ENCODE measurements at places on chromosomes 2 and 18.

DNA sequence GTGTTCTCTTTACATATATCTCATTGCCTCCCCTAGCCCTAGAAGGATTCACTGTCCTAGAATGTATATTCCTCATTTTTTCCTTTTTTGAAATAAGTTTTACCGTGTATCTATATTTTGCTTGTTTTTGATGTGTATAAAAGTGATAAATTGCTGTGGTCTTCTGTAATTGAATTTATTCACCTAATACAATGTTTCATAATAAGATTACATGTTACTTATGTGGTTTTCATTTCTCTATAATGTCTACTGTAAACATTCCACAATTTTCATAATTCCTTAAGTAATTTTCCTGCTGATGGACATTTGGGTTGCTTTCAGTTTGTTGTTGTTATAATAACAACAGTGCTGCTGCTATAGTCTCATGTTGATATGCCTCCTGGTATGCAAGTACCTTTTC is 118.2 kb downstream of the PHLPP1 start:
- no peak for DNase-seq

GRCh38 chr2:129175051-129175450 is 804.4 kb upstream of the RAB6C start:
- DNase-seq = no peak

DNA sequence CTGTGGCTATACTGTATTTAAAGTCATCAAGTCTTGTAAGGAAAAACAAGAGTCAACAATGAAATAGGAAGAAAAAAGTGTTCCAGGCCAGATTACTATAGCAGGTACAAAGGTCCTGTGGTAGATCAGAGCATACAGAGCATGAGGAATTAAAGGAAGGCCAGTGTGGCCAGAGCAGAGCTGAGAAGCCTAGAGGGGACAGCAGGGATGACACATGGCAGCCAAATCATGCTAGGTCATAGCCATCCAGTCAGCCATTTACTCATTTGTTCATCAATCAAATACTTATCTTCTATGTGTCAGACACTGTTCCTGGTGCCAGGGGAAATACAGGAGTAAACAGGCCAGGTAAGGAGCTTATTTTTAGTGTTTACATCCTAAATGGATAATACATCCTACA is 24.3 kb downstream of the ADD2 start:
- no peak for DNase-seq

GRCh38 chr2:68877079-68877772 is 6.0 kb upstream of the BMP10 start:
- DNase-seq = no peak

DNA sequence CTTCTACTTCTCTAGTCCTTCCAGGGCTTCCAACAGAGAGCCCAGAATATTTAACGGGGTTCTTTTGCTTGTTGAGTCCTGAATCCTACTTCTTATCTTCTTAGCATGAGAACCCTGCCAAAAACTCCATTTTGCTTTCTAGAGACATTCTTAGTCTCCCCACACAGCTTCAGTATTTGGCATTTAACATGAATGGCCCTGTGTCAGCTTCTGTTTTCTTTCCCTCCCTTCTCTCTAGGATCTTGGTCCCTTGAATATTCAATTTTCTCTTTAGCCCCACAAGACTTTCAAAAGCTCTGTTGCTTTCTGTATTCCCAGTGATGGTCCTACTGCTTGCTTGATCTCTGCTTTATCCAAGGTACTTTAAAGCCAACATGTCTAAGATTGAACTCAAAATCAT is 89.5 kb downstream of the WDR7 start:
- DNase-seq = no peak

GRCh38 chr2:73837847-73838585 is 9.3 kb downstream of the STAMBP start:
- no peak for DNase-seq

GRCh38 chr2:44825702-44826101 is 115.8 kb upstream of the SIX3 start:
- no peak for DNase-seq

DNA sequence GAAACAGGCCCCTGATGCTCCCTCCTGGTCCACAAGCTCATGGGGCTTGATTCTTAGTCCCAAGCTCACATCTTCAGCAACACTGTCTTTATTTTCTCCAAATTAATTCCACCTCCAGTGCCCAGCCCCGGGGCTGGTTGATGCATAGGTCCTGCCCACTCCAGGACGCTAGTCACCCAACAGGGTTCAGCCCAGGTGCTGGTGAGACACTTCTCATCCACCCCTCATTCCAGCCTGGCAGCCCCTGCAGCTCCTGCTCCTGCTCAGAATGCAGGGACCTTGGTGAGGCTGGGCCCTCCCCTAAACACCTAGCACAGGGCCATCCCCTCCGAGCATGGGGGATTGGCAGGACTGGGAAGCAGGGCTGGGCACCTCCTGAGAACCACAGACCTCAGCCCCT is 25.7 kb downstream of the STEAP3 start:
- no peak for DNase-seq

GRCh38 chr2:238271061-238271554 is 17.3 kb downstream of the PER2 start:
- DNase-seq = no peak

GRCh38 chr2:155021618-155022017 is 323.1 kb downstream of the KCNJ3 start:
- DNase-seq = no peak

GRCh38 chr2:86563650-86564061 is 413 bp upstream of the CHMP3 start:
- no peak for DNase-seq

DNA sequence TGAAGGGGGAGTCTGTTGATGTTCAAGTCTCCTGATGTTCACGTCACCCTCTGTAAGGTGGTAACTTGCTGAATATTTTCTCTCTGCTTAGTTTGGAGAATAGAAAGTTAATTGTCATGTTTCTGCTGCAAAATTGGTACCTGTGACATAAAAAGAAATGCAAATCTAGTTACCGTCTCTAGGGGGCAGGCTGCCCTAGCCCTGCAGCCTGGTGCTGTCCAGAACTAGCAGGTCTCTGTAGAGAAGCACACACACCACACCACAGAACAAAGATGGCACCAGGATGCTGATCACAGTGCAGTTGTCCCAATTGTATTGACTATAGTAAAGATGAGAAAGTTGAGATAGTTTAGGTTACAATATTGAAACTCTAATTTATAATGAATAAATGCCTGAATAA is 47.0 kb downstream of the SLC9A4 start:
- no peak for DNase-seq

- DNase-seq = no peak
Measured at GRCh38 chr2:122132147-122132691, 376.8 kb downstream of the TSN start.

DNA sequence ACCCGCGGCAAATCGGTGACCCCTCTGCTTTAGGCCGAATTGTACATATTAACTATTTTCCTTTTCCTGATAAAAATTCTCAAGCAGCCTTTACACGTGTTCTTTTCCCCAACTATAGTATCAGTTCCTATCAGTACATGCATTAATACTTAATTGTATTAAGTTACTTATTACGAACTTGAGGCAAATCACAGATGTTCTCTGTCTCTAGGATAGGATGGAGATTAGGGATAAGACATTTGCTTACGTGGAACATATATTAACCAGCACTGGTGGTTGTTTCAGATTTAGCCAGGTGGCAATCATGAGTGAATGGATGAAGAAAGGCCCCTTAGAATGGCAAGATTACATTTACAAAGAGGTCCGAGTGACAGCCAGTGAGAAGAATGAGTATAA is 675 bp downstream of the GEMIN6 start:
- no peak for DNase-seq

DNA sequence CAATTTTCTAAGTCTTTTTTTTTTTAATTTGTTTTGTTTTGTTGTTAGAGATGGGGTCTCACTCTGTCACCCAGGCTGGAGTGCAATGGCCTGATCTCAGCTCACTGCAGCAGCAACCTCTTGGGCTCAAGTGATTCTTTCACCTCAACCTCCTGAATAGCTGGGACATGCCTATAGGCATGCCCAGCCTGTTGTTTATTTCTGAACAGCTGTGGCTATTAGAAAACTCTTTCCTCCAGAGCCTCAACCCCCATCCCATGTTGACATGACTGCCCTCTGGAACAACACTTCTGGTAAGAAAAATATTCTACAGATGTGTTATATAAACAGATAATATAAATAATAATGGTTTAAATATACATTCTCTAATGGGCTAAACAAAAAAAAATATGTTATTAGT is 44.4 kb upstream of the TWSG1 start:
- no peak for DNase-seq

- no peak for DNase-seq
Measured at GRCh38 chr2:209476367-209477208, 52.7 kb downstream of the MAP2 start.

DNA sequence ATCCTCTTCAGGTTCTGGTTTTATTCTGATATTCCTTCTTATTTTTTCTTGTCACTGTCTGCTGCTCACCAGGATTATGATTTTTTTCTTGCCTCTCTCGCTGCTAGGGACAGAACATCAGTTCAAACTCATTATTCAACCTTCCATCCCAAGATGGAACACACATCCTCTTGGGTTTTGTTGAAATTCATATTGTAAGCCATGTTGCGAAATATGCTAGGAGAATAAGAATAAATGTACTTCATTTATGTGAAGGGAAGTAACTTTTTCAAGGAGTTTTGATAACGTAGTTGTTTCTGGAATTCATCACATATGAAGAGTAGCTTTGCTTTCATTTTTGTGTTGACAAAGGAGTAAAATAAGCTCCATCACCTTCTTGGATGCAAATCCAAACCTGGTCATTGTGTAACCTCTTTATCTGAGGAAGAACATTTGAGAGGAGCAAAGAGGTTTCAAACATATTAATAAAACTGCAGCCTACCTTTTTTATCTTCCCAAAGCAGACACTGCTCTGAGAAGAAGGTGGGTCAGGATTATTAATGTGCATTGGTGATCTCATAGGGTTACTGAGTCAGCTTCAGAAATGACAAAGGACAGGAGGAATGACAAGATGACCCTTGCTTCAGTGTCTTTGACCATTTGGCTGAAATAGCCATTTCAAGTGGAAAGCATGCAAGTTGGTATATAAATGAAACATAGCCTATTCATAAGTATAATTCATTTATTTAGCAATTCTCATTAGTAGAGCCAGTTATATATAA is 280.0 kb downstream of the GULP1 start:
- DNase-seq = no peak

GRCh38 chr18:10289951-10290637 is 164.3 kb upstream of the APCDD1 start:
- DNase-seq = no peak

GRCh38 chr2:139156730-139157129 is 376.5 kb upstream of the NXPH2 start:
- no peak for DNase-seq

- no peak for DNase-seq
Measured at GRCh38 chr2:222319586-222320435, 21.0 kb upstream of the PAX3 start.
